ENCODE measurements at places on chromosomes 1 and 21. TPM values are rescaled to one million over a fixed set of nuclear protein-coding genes. Genes with fewer than 3 reads are reported as not detected.

DNA sequence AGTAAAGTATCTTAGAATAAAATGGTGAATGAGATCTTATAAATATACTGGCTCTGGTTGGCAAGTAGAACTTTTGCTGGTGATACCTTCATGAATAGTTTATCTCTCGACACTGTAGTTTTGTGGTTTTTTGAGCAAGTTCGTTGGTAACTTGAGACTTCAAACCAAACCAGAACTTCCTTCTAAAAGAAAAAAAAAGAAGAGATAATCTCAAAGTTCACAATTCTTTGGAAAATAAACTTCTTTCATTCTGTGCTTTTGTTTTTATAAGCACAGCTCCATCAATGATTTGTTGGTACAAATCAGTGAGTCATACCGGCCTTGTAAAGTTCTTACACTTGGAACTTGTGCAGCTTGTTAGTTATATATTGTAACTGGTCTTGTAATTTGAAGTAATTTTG, 2.3 kb downstream of the HIPK1 start:
- peak; percentile 66 for DNase-seq

DNA sequence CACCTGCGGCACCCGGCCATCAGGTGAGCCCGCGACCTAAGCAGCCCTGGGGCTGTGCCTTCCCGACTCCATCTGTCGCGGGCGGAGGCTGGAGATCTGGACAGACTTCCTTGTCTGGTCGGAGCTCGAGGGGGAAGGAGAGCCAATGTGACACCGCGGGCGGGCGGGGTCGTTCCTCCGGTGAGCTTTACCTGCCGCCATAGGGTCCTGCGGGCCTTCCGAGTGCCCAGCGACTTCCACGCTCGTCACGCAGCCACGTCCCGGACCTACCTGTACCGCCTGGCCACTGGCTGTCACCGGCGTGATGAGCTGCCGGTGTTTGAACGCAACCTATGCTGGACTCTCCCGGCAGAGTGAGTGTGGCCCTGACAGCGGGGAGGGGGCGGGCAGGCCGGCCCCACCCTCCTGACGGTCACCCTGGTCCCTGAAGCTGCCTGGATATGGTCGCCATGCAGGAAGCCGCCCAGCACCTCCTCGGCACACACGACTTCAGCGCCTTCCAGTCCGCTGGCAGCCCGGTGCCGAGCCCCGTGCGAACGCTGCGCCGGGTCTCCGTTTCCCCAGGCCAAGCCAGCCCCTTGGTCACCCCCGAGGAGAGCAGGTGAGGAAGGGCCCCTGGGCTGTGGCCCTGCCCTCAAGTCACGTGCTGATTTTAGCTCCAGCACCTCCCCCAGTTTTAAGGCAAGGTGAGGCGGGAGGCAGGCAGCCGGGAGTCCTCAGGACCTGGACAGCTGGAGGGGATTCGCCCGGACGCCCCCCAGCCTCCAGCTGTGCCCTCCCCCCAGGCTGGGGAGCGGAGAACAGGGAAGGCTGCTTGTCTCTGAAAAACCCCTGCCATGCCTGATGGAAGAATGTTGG, 1.1 kb downstream of the PUSL1 start:
- DNase-seq: peak; percentile 17

GRCh38 chr1:76635784-76636183, 231.5 kb upstream of the ST6GALNAC5 start:
- no peak for DNase-seq

DNA sequence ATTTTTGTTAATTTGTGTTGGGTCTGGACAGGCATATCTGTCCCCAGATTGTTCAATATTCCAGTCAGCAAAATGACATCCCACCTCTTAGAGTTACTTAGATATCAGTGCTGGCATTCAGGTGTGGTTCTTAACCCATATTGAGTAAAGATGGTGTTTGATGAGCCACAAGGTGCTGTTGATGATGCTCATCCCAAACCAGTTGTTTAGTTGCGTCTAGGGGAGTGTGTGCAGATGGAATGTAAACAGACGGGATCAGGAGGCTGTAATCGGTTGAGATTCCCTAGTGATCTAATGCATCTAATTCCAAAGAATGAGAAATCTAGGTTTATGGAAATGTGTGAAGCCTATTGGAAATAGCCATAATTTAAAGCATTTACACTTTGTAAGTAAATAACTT, 1.1 kb downstream of the HOOK1 start:
- DNase-seq: no peak

DNA sequence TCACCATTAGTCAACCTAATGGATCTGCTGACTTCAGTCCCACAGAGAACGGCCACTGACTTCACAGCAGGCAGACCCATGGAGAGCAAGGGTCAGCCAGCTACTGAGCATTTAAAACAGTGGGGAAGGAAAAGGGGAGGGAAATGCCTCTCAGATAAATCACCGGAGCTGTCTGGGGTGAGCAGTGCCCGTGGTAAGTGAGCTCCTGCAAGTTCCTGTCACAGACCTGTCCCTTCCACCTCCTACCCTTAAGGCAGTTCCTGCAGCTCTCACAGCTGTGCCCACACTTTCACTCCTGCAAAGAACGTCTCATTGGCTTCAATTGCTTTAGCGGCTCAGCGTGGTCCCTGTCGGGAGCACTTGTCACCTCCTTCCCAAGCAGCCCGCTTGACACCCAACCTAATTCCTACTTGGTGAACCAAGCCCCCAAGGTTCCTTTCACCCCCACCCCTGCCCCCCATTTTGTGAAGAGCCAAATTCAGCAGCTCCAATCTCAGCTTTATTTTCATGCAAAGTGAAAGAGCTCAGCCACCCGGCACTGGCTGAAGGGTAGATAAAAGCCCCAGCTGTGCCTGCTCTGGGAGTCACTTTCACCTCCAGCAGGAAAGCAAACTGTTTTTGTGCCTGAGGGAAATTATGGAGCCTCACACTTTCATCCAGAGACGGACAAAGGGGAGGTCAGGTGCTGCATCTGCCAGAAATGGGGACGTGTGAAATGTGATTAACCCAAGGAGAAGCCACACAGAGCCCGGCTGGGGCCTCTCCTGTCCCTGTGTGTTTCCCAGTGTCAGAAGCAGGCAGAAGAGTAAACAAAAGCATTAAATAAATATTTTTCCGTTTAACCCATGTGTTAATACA, 306.2 kb downstream of the TTLL7 start:
- peak; percentile 24 for DNase-seq

DNA sequence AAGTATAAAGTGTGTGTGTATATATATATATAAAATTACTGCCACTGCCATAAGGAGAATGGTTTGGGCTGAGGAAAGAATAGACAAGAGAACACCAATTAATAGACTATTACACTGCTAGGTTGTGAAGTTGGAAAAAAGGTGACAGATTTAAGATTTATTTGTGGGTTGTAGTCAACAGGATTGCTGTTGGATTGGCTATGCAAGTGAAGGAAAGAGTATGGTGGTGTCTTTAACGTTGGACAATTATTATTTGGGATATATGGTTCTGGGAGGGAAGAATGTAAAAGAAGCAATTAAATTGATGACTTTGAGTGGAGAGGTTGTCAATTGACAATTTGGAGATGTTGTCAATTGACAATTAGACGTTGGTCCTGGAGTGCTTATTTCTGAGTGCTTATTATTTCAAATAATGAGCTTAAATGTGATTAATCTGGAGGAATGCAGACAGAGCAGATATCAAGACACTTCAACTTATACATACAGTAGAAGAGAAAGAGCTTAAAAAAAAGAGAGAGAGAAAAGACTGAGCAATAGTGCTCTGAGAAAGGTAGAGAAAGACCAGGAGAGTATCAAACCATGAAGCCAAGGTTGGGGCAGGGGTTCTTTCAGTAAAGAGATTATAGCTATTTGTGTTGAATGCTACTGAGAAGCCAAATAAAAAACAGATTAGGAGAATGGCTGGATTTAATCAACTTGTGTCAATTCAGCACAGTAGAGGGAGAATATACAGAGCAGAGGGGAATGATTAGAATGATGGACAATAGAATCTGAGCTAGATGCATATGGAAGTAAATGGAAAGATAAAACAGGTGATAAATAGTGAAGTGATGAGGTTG, 9.7 kb downstream of the PTGS2 start:
- DNase-seq: peak; percentile 42

- no peak for DNase-seq
Observed at GRCh38 chr21:38179511-38179910, 77.3 kb upstream of the KCNJ15 start.

DNA sequence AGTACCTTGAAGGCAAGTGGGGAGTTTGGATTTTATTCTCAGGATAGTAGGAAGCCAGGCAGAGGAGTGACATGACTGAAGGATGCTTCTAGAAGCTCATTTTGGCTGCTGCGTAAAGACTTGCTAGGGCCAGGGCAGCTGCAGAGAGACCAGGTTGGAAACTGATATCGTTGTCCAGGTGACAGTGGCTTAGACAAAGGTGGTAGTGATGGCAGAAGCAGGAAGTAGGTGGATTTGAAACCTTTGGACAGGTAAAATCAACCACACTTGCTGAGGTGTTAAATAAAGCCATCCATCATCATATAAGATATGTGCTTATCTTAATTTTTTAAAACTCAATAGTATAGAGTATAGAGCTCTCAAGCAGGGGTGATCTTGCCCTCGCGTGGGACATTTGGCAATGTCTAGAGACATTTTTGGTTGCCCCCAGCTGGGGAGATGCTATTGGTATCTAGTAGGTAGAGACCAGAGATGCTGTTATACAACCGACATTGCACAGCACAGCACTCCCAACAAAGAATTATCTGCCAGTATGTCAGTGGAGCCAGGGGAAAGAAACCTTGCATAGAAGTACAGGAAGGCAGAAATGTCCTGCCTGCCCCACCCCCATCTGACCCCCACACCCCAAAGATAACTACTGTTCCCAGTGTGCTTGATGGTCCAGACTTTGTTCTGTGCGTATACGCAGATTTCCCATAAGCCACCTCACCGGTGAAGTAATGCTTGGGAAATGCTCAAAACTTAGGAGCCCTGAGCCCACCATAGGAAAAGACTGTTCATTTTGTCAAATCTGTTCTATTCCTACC, 31.1 kb downstream of the TMEM51 start:
- no peak for DNase-seq

GRCh38 chr1:179775009-179775408, 31.9 kb downstream of the FAM163A start:
- no peak for DNase-seq

GRCh38 chr21:30148906-30149305, 17.7 kb downstream of the CLDN17 start:
- no peak for DNase-seq

- peak; percentile 25 for DNase-seq
Observed at GRCh38 chr1:56477164-56478111, 101.9 kb downstream of the PLPP3 start.

DNA sequence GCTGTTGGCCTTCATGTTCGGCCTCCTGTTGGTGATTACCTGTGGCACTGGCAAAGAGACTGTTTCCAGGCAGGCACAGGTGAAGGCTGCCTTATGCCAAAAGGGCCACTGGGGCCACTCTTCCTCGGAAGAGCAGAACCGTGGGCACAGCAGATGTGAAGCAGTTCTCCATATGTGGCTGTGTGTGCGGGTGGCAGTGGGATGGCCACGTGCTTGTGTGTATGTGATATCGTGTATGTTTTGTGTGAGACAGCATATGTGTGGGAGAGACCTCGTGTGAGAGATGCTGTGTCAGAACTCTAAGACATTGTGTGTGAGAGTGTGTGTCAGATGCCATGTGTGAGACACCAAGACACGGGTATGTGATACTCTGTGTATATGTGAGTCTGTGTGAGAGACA, 53.4 kb upstream of the KDM4A start:
- no peak for DNase-seq

GRCh38 chr1:229028544-229028943, 242.4 kb upstream of the RAB4A start:
- DNase-seq: no peak

DNA sequence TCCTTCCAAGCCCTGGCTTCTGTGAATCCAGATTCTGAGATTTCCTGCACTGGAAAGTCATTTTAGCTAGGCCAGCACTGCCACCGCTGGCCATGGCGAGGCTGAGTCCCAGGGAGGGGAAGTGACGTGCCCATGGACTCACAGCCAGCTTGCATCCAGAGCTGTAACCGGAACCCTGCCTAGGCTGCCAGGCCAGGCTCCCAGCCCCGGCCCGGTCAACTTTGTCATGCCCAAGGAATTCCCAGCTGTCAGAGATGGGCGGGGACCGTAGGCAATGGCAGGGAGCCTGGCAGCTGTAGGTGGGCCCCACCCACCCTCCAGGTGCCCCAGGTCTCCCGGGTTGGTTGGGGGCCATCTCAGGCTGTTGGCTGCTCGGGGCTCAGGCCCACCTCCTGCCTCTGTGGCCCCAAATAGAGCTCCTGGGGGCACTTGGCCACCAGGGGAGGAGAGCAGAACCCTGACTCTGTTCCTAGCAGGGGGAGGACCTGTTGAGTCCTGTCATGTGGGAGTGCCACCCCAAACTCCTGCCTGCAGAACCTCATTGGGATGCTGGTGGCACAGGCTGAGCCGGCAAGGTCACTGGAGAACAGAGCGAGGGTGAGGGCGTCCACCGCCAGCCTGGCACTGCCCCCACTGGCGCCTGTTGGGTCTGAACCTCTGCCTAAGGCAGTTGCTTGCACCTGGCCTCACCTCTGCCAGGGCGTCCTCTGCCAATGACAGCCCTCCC, 57.8 kb downstream of the FOXO6 start:
- peak; percentile 67 for DNase-seq

DNA sequence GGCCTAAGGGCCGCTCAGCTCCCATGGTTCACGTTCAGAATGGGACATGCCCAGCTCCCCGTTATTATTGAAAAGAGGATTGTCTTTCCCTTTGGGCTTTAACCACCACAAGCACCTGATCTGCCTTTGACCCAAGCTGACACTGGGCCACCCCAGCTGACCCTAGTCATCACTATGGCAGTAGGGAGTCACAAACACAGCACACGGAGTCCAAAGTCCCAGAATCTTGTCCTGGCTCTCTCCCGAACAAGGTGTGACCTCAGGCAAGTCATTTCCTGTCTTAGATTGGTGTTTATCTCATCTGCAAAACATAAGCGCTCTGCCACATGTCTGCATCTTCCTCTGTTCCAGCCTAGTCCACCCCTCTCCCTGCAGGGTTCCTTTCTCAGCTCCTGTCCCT, 31.5 kb downstream of the IGFN1 start:
- no peak for DNase-seq

GRCh38 chr1:234605983-234606783, 3.8 kb downstream of the IRF2BP2 start:
- DNase-seq: peak; percentile 67

DNA sequence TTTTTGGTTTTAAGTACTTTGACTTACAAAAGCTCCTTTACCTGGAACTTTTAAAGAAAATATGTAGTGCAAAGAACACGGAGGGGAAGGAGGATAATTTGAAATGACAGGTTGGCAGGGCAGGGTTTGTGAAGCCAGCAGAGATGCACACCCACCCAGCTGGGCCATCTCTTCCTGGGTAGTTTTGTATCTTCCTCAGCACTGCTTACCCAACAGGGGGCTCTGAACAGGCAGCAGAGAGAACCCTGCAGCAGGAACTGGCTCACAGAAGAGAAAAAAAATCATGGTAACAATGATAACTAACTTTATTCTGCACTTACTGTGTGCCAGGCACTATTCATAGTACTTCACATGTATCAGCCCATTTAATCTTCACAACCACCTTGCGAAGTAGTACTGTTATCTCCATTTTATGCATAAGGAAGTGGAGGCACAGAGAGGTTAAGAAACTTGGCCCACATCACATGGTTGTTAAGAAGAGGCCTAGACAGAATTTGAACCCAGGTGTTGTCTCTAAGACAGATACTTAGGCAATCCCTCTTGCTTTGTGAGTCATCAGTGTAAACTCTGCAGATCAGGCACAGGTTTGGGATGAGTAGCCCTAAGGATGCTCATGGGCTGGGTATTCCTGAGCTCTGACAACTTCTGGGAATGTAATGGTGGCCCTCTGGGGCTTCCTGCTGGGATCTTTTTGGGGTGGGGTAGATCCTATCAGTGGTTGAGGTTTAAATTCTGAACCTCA, 60.8 kb downstream of the ELK4 start:
- no peak for DNase-seq

- peak; percentile 52 for DNase-seq
Observed at GRCh38 chr1:23810818-23811540, 10.4 kb upstream of the GALE start.

Gene VCAM1
- 1.7 TPM for total RNA-seq

Gene EPHA8
- total RNA-seq: not detected

Gene OR10T2
- total RNA-seq: not detected
